Hematopoietic multipotent progenitor cell treated with erythropoietin and hydrocortisone succinate and interleukin-3 and kit ligand, for 8 days (in vitro differentiated cells): ENCODE measurements at places on chromosomes 5 and 9.

DNA sequence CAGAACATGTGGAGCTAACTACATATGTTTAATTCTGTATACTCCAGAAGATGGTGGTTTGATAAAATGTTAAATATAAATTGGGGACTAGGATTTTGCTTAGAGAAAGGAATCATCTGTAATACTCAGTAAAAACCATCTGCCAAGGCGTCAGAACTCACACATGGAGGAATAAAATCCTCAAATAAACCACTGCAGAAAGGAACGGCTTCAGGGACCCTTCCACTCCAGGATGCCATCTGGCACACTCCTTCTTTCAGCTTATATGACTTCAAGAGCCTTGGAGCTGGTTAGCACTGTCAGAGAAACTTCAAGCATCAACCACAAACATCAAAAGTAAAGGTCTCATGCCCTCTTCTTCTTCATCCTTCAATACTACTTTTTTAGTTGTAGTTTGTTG, 360.6 kb downstream of the PLK2 start:
- DNase-seq: no peak

DNA sequence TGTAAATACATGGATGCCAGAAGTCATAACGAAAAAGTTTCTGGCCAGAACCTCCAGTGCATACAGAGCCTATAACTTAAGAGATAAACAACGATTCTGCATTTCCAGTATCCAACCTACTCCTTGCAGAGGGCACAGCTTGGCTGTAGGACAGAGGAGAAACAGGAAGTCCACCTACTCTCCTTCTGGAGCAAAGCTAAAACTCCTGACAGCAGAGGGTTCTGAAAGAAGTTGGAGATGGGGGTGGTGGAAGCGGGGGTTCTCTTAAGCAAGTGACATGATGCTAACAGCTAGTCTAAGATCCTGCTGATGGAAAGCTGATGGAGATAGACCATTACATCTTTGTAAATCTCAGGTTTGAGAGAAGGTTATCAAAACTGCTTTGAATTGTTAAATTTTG, 35.5 kb upstream of the CTNNAL1 start:
- DNase-seq: no peak

DNA sequence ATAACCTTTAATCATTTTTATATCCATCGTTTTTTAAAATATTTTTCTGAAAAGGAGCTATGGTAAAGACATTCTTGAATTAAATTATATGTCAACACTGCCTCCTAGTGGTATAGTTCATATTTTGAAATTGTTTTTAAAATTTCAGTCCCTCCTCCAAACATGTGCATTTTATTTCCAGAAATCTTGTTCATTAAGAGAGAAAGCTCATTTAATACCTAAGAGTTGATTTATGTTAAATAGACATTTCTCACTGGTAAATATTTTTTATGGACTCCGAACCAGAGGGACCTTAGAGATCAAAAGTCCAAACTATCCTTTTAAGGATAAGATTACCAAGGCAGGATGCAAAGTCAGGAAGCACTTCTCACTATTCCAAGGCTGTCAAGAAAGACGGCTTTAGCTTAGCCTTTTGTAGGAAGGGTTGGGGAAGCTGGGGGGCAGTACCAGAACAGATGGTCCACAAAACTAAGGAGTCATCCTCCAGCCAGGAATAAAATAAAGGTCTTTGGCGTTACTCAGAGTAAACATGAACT, 21.6 kb downstream of the BHMT start:
- peak; percentile 65 for DNase-seq

DNA sequence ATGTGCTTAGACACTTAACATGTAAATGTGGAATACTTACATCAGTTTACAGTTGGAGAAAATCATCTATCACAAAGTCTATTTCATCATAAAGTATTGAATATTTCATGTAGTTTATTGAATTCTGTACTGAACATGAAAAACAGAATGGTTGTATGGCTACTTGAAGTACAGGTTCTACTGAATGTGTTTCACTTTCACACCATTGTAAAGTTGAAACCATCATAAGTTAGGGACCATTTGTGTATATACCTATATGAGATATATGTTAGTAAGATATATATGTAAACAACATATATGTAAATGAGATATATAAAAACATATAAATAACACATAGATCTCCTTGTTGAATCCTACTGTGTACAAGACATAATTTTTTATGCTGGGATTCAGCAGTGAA, 63.0 kb upstream of the TAF11L2 start:
- no peak for DNase-seq

GRCh38 chr9:134655586-134656333, 14.2 kb downstream of the COL5A1 start:
- no peak for DNase-seq

DNA sequence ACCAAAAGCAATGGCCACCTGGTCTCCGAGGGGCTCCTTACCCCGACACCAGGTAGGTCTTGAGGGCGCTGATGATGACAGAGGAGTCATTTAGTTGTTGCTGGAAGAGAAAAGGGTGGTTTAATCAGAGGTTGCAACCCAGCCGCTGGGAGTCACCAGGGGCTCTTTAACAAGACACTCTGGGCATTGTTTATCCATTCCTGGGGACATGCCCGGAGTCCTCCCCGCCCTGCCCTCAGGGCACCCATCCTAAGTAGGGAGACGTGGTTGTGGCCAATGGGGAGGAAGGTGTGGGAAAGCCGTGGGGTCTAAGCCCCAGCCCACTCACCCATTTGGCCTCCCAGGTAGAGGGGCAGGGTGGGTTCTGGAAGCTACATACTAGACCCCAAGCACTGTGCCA, 3.1 kb downstream of the PTGES2 start:
- no peak for DNase-seq

DNA sequence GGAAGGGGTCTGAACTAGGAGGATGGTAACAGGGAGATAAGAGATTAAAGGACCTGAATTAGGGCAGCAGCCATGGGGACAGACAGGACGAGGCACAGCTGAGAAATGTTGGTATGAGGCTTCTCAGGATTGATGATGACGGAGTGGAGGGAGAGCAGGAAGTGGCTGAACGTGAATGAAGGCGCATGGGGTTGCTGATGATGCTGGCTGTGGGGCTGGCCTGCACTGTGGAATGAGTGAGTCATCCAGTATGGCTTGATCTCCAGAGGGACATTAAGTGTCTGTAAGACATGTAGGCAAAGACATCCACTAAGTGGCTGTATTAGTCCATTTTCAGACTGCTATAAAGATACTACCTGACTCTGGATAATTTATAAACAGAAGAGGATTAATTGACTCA, 256.4 kb downstream of the ICE1 start:
- no peak for DNase-seq

DNA sequence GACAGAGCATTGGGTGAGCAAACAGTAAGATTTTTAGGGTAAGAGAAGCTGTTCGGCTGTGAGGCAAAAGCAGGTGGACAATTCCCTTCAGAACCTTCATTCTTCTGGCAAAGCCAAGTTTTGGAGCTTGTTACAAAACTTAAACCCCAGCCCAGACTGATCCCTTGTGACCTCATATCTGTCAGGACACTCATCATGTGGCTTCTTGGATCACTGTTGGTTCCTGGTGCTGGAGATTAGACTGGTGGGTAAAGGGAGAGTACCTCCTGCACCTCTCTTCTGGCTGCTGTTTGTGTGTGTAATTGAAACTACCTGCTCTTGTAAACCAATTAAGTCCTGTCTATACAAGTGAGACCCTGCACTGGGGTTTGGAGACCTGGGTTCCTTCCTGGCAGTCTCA, 21.0 kb downstream of the LARP1 start:
- DNase-seq: peak; percentile 90

DNA sequence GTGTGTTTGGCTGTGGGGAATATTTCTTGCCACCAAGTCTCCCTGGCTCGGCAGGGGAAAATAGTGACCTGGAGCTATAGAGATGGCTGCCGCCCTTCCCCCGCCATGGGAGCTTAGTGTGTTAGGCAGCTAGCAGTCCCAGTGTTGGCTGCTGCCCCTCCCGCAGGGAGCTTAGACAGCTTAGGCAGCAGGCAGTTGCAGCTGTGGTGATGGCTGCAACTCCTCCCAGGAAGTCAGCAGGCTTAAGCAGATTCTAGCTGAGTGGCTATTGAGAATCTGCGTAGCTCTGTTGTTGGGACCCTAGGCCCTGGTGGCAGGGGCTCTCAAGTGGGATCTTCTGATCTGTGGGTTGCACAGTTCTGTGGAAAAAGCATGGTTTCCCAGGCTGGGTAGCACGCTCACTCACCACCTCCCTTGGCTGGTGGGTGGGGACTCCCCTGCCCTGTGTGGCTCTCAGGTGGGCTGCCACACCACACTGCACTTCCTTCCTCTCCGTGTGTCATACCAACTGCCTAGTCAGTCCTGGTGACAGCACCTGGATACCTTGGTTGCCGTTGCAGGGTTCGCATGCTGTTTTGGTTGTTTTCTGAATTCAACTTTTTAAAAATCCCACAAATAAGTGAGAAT, 9.3 kb downstream of the OR1N2 start:
- no peak for DNase-seq

- no peak for DNase-seq
Observed at GRCh38 chr5:126610616-126611015, 9.9 kb downstream of the PHAX start.

- peak; percentile 5 for DNase-seq
Observed at GRCh38 chr5:93677359-93677891, 64.0 kb downstream of the POU5F2 start.

- DNase-seq: no peak
Observed at GRCh38 chr5:77995793-77996409, 219.8 kb upstream of the TBCA start.

DNA sequence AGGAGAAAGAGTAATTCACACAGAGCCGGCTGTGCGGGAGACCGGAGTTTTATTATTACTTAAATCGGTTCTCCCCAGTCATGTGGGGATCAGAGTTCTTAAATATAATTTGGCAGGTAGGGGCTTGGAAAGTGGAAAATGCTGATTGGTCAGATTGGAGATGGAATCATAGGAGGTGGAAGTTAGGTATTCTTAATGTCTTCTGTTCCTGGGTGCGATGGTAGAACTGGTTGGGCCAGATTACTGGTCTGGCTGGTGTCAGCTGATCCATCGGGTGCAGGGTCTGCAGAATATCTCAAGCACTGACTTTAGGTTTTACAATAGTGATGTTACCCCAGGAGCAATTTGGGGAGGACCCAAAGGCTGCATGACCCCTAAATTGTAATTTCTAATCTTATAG, 4.6 kb upstream of the CERCAM start:
- DNase-seq: no peak

DNA sequence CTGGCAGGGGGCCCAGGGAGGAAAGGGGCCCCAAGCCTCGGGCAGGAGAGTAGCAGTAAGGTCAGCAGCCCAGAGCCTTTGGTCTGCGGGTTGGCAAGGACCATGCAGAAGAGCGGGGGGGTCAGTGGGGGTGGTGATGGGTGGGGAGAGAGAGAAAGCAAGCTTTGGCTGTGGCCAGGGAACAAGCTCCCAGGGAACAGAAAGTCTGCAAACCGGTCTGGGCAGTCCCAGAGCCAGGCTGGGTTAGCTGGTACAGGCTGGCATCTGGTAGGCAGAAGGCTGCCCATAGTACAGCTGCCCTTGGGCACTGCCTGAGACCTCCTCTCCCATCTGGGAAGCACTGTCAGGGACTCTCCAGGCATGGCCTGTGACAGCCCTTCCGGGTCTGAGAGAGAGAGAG, 10.5 kb upstream of the EPB41L4B start:
- DNase-seq: no peak

- no peak for DNase-seq
Observed at GRCh38 chr9:17588395-17588794, 9.5 kb downstream of the SH3GL2 start.
